ENCODE measurements at places on chromosomes 5 and 9. TPM values are rescaled to one million over a fixed set of nuclear protein-coding genes. Genes with fewer than 3 reads are reported as not detected.

- no peak for DNase-seq
Observed at GRCh38 chr5:82512025-82512424, 233.9 kb upstream of the RPS23 start.

DNA sequence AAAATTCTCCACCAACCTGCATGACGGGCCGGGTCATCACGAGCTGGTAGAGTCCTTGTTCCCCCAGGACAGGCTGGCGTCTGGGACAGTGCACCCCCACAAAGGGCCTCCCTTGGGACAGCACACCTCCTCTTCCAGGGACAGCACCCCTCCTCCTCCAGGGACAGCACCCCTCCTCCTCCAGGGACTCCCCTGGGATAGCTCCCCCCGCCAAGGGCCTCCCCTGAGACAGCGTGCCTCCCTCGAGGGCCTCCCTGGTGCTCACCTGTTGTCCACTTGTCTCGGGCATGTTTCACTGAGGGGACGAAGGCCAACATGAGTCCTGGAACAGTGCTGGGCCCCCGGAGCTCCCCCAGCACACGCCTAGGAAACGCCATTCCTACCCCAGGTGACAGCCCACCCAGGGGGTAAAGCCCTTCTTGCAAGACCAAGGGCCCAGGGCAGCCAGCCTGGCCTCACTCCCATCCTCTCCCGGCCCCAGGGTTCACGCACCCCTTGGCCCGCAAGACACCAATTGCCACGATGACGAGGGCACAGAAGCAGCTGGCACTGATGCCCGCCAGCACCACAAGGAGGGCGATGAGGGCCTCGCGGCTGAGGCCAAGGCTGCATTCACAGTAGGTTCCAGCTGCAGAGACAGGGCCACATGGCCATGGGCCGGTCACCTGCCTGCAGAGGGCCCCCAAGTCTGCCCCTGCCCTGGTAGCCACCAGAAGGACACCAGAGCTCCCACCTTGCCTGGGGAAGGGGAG is 531 bp downstream of the TMEM210 start:
- DNase-seq: no peak

GRCh38 chr9:91359734-91360470 is 1.8 kb downstream of the AUH start:
- no peak for DNase-seq

CCDC171 gene
- 45.6 TPM for total RNA-seq

- DNase-seq: peak; percentile 53
Observed at GRCh38 chr9:35658968-35659220, 802 bp downstream of the CCDC107 start.

DNA sequence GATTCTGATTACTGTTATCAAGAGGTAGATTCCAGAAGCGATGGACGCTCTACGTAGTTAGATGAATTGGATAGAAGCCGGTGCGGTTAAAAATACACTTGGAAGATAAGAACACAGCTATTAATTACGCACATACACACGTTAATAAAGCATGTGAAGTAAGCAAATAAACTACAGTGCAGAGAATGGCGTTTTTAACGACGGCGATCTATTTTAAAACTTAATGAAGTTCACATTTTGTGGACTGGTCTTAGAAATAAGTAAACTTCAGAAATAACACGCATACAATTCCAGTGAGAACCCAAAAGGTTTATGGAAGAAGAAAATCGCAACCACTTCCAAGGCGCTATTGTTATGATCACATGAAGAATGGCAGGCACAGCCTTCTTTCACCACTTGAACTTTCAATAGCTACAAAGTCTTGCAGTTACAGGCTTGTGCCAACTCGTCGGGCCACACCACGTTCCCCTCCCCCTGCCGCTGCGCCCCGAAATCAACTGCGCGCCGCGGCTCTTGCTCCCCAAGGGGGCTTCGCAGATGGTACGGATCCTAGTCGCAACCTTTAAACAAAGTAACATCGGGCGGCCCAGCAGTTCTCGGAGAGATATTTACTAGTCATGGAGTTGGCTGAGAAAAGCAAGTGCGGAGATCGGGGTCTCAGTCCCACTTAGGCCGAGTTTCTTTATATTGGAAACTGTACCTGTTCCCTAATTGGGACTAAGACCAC is 866 bp upstream of the SEMA6A start:
- no peak for DNase-seq

GRCh38 chr9:71780953-71781352 is 12.6 kb upstream of the CEMIP2 start:
- DNase-seq: no peak

- DNase-seq: no peak
Observed at GRCh38 chr5:140194662-140195061, 19.7 kb downstream of the CYSTM1 start.

COL15A1 gene
- 20.3 TPM for total RNA-seq

DNA sequence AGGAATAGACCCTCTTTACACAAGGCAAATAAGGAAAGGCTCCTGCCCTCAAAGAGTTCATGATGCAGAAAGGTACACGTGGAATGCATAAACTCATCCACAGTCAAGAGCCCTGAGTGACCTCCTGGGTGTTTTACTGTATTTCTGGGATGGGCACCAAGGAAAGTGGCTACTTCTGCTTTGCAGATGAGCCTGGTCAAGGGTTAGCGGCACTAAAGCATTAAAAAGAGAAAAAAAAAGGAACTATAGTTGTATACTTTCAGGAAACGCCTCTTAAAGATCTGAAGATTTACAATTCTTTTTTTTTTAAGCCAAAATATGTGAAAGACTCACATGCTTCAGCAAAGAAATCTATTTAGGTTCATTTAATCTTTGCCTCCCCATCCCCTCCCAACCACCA is 366.2 kb upstream of the PDE4D start:
- DNase-seq: no peak

DNA sequence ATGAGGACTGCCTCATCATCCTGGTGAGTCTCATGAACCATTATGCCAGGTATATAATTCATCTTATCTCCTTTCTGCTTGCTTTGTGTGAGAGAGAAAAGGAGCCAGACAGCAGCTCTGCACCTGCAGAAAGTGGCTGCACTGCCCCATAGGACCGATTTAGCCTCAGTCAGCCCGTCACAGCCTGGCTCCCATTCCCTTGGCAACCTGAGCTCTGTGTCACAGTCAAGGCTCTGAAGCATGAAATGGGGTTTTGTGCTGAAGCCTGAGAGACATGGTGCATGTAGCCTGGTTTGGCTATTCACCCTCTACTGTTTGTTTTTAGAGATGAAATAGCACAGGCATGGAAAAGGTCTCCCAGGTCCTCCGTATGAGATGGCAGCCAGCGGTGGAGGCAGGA is 198.3 kb downstream of the KCTD16 start:
- DNase-seq: no peak

DNA sequence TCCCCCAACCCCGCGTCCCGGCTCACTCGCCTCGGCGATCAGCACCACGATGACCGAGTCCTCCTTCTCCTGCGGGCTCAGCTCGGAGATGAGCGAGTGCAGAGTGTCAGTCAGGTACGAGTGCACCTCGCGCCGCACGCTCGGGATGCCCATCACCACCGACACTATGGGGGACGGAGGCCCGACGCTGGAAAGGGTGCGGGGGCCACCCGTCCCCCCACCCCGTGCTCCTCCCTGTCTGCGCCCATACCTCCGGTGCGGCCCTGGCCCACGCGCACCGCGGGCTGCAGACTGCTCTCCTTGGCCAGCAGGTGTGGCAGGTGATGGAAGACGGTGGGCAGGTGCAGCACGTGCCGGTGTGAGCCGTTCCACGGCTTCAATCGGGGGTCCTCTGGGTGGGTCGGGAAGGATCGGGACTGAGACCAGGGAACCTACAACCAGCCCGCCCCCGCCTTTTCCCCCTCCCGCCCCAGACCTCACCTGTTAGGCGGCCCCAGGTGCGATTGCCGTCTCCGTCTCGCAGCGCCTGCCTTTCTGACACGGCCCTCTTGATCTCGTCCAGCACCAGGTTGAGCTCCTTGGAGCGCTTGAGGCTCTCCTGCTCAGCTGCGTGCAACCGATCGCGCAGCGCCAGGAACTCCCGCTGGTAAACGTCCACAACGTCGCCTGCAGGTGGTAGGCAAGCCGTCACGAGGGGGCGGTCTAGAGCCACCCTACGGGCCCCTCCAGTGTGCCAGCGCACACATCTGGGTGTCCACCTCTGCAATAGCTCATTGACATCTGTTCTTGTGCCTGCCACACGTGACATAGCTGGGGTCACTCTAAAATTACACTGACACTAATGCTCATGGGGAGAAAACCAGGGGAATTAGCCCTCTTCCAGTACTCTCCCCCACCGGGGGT is 5.1 kb downstream of the MGAT4B start:
- peak; percentile 75 for DNase-seq

Data from uterus (tissue), 4 donors.